ENCODE measurements at places on chromosomes 1 and 21. TPM values are rescaled to one million over a fixed set of nuclear protein-coding genes. Genes with fewer than 3 reads are reported as not detected.

- no peak overlapping the region for H3K4me3 ChIP-seq
- no peak for DNase-seq
- no peaks in the 10 kb centered on the region for H3K4me1 ChIP-seq
- no peaks in the 10 kb centered on the region for H3K36me3 ChIP-seq
Observed at GRCh38 chr21:21921410-21922232, 923.4 kb downstream of the NCAM2 start.

- no peaks in the 10 kb centered on the region for H3K27me3 ChIP-seq
- DNase-seq = peak; percentile 37
- no peak overlapping the region for H3K4me3 ChIP-seq
- H3K36me3 ChIP-seq = no peaks in the 10 kb centered on the region
Observed at GRCh38 chr1:220680085-220680687, 10.0 kb upstream of the C1orf115 start.

GRCh38 chr1:228977741-228978140 lies 242.5 kb downstream of the RHOU start:
- no peaks in the 10 kb centered on the region for H3K36me3 ChIP-seq
- no peaks in the 10 kb centered on the region for H3K4me1 ChIP-seq
- peaks cover 15% of the 10 kb centered on the region for H3K27me3 ChIP-seq
- H3K4me3 ChIP-seq = no peak overlapping the region
- H3K27ac ChIP-seq = no peak overlapping the region

- H3K4me3 ChIP-seq = no peak overlapping the region
- no peak overlapping the region for H3K27ac ChIP-seq
- H3K27me3 ChIP-seq = no peaks in the 10 kb centered on the region
- H3K36me3 ChIP-seq = no peaks in the 10 kb centered on the region
Observed at GRCh38 chr1:197213193-197213592, 54.9 kb upstream of the CRB1 start.

OR2L2 gene
- not detected for total RNA-seq

DNA sequence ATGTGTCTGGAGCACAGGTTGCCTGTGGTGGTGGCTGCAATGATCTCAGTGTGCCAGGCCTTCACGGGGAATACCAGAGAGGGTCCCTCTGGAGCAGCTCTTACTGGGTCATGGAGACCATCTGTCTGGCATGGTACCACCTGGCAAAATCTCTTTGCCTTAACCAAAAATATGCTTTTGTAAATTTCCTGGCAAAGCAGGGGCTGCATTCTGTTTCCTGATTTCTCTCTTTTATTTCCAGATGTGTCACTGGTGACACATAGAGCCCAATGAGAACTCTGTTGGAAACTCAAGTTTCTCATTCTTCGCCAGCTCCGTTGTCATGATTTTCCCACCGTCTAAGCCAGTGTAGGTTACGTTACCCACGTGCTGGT lies 136.5 kb downstream of the FGGY start:
- H3K4me1 ChIP-seq = peaks cover 34% of the 10 kb centered on the region
- no peaks in the 10 kb centered on the region for H3K27me3 ChIP-seq
- no peak overlapping the region for H3K4me3 ChIP-seq
- H3K27ac ChIP-seq = no peak overlapping the region
- no peaks in the 10 kb centered on the region for H3K36me3 ChIP-seq

DNA sequence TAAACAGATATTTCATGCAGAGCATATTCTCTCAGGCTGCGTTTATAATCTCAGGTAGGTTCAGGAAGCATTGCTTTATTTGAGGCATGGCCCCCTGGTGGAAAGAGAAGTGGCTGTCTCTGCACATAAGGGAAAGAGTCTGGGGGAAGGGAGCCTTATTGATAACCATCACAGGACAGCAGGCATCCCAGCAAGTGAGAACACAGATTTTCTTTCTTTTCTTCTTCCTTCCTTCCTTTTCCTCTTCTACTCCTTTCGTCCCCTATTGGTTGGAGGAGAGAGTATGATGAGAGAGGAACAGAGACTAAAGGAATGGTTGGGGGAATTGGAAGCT lies 21.9 kb downstream of the TSNAX start:
- no peak overlapping the region for H3K27ac ChIP-seq
- no peak overlapping the region for H3K4me3 ChIP-seq
- peak; percentile 49 for DNase-seq
- H3K4me1 ChIP-seq = no peaks in the 10 kb centered on the region

C1orf116 gene
- 106 TPM for total RNA-seq

DNA sequence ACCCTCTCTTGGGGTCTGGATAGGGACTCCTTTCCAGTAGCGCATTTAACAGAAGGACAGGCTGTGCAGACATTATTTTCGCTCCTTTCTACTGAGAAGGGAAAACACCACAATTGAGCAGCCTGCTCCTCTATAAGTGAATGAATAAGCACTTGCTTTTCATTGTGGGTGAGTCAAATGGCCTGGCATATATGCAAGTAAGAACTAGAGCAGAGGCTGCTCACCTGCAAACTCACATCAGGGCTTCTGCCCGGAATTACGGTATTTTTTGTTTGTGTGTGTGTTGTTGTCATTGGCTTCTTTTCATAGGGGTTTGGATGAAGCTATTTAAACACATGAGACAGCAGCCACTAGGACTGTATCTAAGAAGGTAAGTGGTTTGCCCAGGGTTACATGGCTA lies 200.1 kb upstream of the CAMK1G start:
- no peaks in the 10 kb centered on the region for H3K27me3 ChIP-seq
- no peak for DNase-seq
- H3K36me3 ChIP-seq = no peaks in the 10 kb centered on the region
- no peak overlapping the region for H3K4me3 ChIP-seq
- H3K4me1 ChIP-seq = peaks cover 37% of the 10 kb centered on the region

TNFSF4 gene
- 0.31 TPM for total RNA-seq

- no peaks in the 10 kb centered on the region for H3K36me3 ChIP-seq
- H3K27ac ChIP-seq = no peak overlapping the region
- peaks cover 10% of the 10 kb centered on the region for H3K4me1 ChIP-seq
- H3K27me3 ChIP-seq = no peaks in the 10 kb centered on the region
- no peak for DNase-seq
Observed at GRCh38 chr1:26483980-26484379, 11.7 kb downstream of the HMGN2 start.

GRCh38 chr1:26785611-26786436 lies 1.9 kb upstream of the PIGV start:
- peaks cover 48% of the 10 kb centered on the region for H3K4me1 ChIP-seq
- no peaks in the 10 kb centered on the region for H3K27me3 ChIP-seq
- peak overlapping the region; percentile 93 for H3K27ac ChIP-seq
- no peak overlapping the region for H3K4me3 ChIP-seq
- peaks cover 51% of the 10 kb centered on the region for H3K36me3 ChIP-seq

SYCP1 gene
- not detected for total RNA-seq

GRCh38 chr1:232568331-232568852 lies 61.5 kb downstream of the SIPA1L2 start:
- no peaks in the 10 kb centered on the region for H3K4me1 ChIP-seq
- H3K27me3 ChIP-seq = no peaks in the 10 kb centered on the region
- H3K27ac ChIP-seq = no peak overlapping the region
- DNase-seq = no peak

- H3K4me1 ChIP-seq = no peaks in the 10 kb centered on the region
- peaks cover 95% of the 10 kb centered on the region for H3K36me3 ChIP-seq
- H3K4me3 ChIP-seq = no peak overlapping the region
Observed at GRCh38 chr1:31911994-31912780, 26.0 kb downstream of the PTP4A2 start.

MXRA8 gene
- total RNA-seq = not detected

- no peak for DNase-seq
- H3K4me1 ChIP-seq = peaks cover 6% of the 10 kb centered on the region
- H3K4me3 ChIP-seq = no peak overlapping the region
- peaks cover 25% of the 10 kb centered on the region for H3K27me3 ChIP-seq
Observed at GRCh38 chr1:24952413-24952841, 22.4 kb upstream of the RUNX3 start.

DNA sequence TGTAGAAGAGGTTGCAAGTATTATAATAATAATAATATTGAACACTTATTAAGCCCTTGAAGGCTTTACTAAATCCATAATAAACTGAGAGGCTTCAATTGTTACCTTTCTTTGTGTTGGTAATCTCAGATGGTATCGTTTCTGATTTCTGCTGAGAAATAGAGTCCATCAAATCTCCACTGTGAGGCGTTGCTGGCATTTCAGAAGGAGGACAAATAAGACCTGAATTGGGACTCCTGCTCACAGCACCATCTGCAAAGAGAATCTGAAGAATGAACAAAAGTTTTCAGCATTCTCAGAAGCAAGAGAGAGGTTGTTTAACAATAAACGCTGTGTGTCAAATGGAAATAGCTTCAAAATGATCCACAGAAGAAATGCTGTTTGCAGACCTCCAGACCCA lies 93.7 kb downstream of the WDR3 start:
- no peaks in the 10 kb centered on the region for H3K36me3 ChIP-seq
- DNase-seq = no peak
- no peaks in the 10 kb centered on the region for H3K4me1 ChIP-seq
- H3K4me3 ChIP-seq = no peak overlapping the region

- H3K4me3 ChIP-seq = no peak overlapping the region
- no peak for DNase-seq
- H3K27me3 ChIP-seq = peaks cover 92% of the 10 kb centered on the region
- H3K36me3 ChIP-seq = no peaks in the 10 kb centered on the region
- H3K4me1 ChIP-seq = no peaks in the 10 kb centered on the region
Observed at GRCh38 chr1:36908096-36908495, 126.2 kb downstream of the GRIK3 start.

DNA sequence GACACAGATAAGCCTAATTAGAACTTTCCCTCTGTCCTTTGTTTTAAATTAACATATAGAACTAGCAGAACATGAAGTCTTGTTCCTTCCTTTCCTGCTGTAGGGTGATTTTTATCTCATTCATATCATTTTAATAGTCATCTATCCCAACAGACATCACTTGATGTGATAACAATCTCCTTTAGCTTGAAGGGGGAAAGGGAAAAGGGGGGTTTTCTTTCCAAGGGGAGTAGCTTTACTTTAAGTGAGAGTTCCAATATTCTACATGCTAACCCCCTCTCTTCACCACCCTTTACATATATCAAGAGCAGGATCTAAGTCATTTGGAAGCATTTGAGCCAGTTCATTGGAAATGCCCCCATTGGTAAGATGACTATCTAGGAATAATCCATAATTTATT lies 241.9 kb downstream of the HHIPL2 start:
- no peak overlapping the region for H3K27ac ChIP-seq
- no peak overlapping the region for H3K4me3 ChIP-seq
- no peaks in the 10 kb centered on the region for H3K36me3 ChIP-seq
- no peak for DNase-seq

GRCh38 chr21:42465008-42465802 lies 30.8 kb downstream of the RSPH1 start:
- no peaks in the 10 kb centered on the region for H3K27me3 ChIP-seq
- peak; percentile 28 for DNase-seq
- H3K4me1 ChIP-seq = peaks cover 76% of the 10 kb centered on the region
- peak overlapping the region; percentile 53 for H3K27ac ChIP-seq
- peak overlapping the region; percentile 15 for H3K4me3 ChIP-seq

- H3K27me3 ChIP-seq = no peaks in the 10 kb centered on the region
- peaks cover 5% of the 10 kb centered on the region for H3K36me3 ChIP-seq
- no peak overlapping the region for H3K4me3 ChIP-seq
- H3K4me1 ChIP-seq = peaks cover 22% of the 10 kb centered on the region
Observed at GRCh38 chr1:51487628-51488027, 31.4 kb downstream of the EPS15 start.

All from Calu3 (cell line).